Mesendoderm (in vitro differentiated cells): ENCODE measurements at places on chromosomes 6 and 20.

DNA sequence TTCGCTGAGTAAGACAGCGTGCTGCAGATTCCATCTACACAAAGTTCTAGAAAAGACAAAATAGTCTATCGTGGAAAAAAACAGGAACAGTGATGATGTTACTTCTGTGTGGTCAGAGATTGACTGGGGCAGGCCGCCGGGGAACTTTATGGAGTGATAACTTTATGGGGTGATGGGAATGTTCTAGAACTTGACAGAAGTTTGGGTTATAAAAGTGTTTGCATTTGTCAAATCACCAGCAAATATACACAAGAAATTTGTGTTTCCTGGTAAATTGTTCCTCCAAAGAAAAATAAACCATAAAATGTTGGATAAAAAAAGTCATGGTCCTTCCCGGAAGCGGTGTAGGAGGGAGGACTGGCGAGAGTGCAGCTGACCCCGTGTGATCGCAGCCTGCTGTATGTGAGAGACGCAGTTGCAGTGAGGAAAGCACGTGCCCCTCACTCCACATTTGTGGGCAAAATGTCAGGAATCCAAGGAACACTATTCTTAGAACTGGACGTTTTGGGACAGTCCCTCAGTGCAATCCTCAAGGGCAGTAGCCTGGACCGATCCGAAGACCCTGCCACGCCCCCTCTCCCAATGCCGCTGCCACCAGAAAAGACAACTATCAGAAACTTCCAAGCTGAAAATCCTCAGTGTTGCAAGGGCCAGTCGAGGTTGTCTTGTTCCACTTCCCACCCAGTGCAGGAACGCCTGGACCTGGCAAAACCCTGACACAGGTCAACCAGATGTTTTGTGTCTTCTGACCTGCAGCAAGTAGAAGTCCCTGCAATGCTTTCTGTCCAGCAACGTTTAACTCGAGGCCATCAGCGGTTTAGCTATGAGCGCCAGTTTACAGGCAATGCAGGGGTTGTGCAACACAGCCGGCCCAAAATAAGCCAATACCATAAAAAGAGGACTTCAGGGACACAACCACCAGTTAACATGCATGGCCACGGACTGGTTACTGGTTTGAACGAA is 80.5 kb upstream of the QKI start:
- no peak for DNase-seq

GRCh38 chr20:10511170-10511508 is 76.0 kb downstream of the SLX4IP start:
- DNase-seq: no peak

DNA sequence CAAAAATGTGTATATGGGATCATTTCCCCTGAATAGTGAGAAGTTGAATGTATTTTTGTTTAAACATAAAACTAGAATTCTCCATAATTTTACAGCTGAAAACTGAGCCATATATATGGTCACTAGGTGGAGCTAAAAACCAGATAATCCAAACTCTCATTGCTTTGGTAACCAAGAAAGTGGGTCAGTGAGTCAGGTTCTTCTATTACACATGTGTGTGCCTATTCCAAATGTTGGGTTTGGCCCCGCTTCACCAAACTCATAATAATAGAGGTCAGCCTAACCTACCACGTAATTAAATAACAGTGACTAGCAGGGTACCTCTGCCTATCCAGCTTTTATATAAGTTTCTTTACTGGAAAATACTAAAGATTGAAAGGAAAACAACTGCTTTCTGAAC is 19.3 kb upstream of the RNGTT start:
- peak; percentile 48 for DNase-seq

DNA sequence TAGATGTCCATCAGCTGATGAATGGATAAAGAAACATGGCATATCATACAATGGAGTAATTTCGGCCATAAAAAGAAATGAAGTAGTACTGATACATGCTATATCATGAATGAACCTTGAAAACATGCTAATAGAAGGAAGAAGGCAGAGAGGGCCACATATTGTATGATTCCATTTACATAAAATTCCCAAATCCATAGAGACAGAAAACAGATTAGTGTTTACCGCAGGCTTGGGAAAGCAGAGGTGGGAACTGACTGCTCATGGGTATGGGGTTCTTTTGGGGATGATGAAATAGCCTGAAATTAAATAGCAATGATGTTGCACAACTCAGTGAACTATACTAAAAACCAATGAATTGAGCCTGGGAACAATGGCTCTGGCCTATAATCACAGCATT is 58.3 kb downstream of the SERAC1 start:
- no peak for DNase-seq

GRCh38 chr6:88171312-88171711 is 5.2 kb upstream of the CNR1 start:
- DNase-seq: no peak

GRCh38 chr6:12296255-12296573 is 6.1 kb downstream of the EDN1 start:
- peak; percentile 29 for DNase-seq

GRCh38 chr6:34514112-34514511 is 42.0 kb downstream of the SPDEF start:
- no peak for DNase-seq

DNA sequence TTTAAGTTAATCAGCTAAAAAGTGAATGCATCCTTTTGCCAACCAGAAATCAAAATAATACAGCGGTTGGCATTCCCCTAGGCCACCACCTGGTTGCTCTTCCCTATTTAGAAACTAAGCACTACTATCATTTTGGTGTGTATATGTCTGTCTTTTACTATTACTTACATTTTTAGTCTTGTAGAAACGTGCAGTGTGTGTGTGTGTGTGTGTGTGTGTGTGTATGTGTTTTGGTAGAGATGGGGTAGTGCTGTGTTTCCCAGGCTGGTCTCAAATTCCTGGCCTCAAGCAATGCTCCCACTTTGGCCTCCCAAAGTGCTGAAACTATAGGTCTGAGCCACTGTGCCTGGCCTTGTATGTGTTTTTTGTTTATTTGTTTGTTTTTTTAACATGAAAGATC is 27.4 kb downstream of the MYO6 start:
- DNase-seq: no peak

GRCh38 chr20:11389186-11389585 is 528.5 kb upstream of the BTBD3 start:
- DNase-seq: no peak

DNA sequence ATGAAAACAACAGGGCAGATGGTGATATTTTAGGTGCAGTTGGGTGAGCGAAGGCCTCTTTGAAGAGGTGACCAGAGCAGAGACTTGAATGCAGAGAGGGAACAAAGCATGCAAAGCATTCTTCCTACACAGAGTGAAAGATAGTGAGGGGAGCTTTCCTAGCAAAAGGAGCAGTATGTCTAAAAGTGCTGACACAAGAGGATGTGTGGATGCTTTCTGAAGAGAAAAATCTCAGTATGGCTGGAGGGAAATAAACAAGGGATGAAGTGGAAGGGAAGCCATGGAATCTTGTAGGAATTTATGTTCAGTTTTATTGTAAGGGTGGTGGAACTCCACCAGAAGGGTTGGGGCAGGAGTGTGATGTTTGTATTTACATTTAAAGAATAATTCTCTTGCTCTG is 128.6 kb downstream of the F13A1 start:
- no peak for DNase-seq

DNA sequence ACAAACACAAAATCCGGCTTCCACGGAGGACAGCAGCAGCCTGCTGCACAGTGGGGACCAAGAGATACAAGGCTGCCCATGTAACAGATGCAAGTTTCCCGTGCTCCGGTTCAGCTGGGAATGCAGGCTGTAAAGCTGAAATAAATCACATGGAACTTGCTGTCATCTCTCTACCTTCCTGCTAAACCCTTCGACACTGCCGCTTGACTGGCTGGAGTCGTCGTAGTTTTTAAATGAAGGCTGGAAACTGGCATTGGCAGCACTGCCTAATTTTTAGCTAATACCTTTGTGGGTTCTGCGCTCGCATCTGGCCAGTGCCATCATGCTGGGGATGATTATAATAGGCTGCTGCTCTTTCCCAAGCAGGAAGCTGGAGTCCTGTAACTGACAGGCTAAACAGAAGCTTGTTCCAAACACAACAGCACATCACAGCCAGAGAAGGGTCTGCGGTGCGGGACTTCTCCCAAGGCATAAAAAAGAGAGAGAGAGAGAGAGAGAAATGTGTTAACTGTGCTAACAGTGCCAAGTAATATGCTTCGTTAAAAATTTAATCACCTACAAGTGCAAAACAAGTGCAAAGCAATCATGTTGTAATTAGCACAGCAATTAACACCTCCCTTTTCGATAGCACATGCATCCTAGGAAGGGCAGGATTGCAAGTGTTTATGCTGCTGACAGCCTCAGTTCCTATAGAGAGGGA is 146.1 kb downstream of the TFAP2A start:
- DNase-seq: no peak

GRCh38 chr6:5011346-5011745 is 7.5 kb upstream of the RPP40 start:
- no peak for DNase-seq

DNA sequence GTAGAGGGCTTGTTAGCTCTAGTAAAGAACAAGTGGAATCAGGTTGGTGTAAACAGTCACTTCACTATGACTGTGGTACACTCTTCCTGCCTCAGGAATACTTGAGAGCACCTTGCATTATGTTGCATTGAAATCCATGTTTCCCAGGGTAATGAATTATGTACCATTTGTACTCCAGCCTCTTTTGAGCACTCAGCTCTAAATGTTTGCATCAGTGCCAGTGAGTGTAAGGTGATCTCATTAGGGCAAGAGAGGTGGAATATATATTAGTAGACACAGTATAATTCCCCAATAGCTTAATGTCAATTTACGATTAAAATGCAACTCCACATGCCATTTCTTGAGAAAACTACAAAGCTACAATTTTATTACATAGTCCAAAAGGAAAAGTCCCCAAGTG is 319.6 kb upstream of the POU3F2 start:
- DNase-seq: no peak

GRCh38 chr6:101818051-101818450 is 424.5 kb downstream of the GRIK2 start:
- DNase-seq: no peak

- DNase-seq: no peak
Measured at GRCh38 chr6:21597801-21598673, 4.5 kb downstream of the SOX4 start.

- DNase-seq: no peak
Measured at GRCh38 chr6:88513471-88513870, 347.3 kb upstream of the CNR1 start.

DNA sequence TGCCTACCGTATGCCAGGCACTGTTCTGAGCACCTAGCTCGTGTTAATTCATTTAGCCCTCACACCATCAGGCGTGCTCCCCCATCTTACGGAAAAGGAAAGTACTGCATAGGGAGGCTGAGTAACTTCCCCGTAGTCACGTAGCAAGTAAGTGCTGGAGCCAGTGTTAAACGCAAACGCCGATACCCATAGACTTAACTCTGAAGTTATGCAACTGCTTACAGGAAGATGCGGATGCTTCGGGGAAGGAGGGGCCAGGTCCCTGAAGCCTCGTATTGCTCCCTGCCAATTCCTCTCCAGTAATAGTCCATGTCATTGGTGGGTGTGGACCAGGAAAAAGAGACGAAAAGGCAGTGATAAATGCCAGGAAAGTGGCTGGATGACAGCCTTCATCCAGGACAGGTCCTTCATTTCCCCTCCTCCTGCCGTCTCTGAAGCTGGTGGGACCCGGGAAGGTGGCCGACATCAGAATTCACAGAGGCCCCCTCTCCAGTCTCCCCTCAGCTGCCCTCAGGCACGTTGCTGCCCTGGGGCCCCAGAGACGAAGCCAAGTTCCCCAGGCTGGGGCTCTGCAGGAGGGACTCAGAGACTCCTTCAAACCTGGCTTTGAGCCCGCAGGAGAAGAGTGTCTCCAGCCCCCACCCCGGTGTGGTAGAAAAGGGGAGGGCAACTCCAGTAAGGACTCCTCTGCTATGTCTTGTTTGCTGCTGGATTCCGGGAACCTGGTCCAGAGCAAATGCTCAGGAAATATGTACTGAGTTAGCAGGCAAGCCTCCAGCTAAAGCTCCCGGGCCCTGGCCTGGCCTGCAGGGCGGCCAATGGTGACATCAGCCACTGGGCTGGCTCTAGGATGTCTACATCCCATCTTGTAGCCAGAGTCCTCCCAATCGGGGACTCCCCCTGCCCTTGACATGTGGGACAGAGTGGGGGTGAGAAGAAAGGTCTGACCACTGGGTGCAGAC is 37.8 kb downstream of the RAB44 start:
- DNase-seq: peak; percentile 31

GRCh38 chr6:86738078-86738477 is 199.2 kb upstream of the HTR1E start:
- DNase-seq: no peak

GRCh38 chr6:43871933-43872332 is 101.9 kb downstream of the VEGFA start:
- DNase-seq: no peak

GRCh38 chr20:12207875-12208274 is 290.2 kb downstream of the BTBD3 start:
- peak; percentile 79 for DNase-seq

GRCh38 chr6:84421031-84421430 is 193.6 kb upstream of the CEP162 start:
- DNase-seq: no peak

DNA sequence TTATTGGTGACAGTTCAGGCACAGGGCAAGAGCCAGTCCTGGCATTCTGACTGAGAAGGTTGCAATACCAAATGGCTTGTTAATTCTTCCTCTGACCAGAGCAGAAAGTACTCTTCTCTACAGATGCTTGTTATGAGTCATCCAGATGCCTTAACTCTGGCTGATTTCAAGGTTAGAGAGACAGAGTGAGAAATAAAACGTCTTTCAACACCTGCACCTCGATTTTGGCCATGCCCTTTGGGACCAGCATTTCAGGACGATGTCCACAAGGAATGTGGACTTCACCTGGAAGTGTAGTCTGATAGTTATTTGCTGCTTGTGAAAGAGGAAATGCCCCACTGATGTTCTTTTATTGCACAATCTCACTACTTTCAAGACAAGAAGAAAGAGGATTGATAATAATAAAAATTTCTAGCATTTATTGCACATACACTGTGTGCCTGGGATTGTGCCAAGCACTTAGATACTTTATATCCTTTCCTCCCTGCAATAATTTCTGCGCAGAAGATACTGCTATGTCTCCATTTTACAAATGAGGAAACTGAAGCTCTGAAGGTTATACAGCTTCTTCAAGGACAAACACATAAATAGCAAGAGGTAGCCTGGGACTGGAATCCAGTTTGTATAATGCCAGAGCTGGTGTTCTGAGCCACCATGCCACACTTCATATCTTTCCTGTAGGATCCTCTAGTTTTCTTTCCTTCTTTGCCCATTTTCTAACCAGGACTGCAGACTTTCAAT is 33.5 kb upstream of the MCM3 start:
- peak; percentile 42 for DNase-seq

GRCh38 chr20:54486585-54486984 is 11.2 kb downstream of the DOK5 start:
- no peak for DNase-seq

- no peak for DNase-seq
Measured at GRCh38 chr6:141282263-141282662, 850.5 kb upstream of the GJE1 start.

- peak; percentile 64 for DNase-seq
Measured at GRCh38 chr20:52083627-52084232, 107.8 kb downstream of the ZFP64 start.

GRCh38 chr6:145756170-145756662 is 20.9 kb upstream of the EPM2A start:
- DNase-seq: no peak

- peak; percentile 25 for DNase-seq
Measured at GRCh38 chr6:109051301-109052017, 43.2 kb downstream of the SESN1 start.
